Stimulated activated CD8-positive, alpha-beta memory T cell treated with anti-CD3 and anti-CD28 coated beads, Interleukin-2, amount 100 ng/mL, for 1 hour (primary cell): ENCODE measurements at places on chromosomes 2 and 18.

GRCh38 chr2:207911856-207912255 lies 113.5 kb downstream of the PLEKHM3 start:
- DNase-seq = no peak

GRCh38 chr2:26009567-26009963 lies 24.3 kb upstream of the RAB10 start:
- DNase-seq = no peak

GRCh38 chr18:35114305-35114704 lies 73.1 kb downstream of the MAPRE2 start:
- no peak for DNase-seq

GRCh38 chr2:15389895-15390294 lies 171.2 kb downstream of the NBAS start:
- DNase-seq = no peak

GRCh38 chr2:63372549-63372948 lies 215.7 kb downstream of the WDPCP start:
- DNase-seq = no peak

GRCh38 chr2:36729067-36729466 lies 32.6 kb downstream of the VIT start:
- no peak for DNase-seq

GRCh38 chr2:56483081-56483480 lies 299.3 kb downstream of the CCDC85A start:
- DNase-seq = no peak

- no peak for DNase-seq
Measured at GRCh38 chr2:201973305-201973928, 60.2 kb upstream of the FZD7 start.

GRCh38 chr2:210190345-210190744 lies 19.1 kb upstream of the KANSL1L start:
- DNase-seq = no peak

DNA sequence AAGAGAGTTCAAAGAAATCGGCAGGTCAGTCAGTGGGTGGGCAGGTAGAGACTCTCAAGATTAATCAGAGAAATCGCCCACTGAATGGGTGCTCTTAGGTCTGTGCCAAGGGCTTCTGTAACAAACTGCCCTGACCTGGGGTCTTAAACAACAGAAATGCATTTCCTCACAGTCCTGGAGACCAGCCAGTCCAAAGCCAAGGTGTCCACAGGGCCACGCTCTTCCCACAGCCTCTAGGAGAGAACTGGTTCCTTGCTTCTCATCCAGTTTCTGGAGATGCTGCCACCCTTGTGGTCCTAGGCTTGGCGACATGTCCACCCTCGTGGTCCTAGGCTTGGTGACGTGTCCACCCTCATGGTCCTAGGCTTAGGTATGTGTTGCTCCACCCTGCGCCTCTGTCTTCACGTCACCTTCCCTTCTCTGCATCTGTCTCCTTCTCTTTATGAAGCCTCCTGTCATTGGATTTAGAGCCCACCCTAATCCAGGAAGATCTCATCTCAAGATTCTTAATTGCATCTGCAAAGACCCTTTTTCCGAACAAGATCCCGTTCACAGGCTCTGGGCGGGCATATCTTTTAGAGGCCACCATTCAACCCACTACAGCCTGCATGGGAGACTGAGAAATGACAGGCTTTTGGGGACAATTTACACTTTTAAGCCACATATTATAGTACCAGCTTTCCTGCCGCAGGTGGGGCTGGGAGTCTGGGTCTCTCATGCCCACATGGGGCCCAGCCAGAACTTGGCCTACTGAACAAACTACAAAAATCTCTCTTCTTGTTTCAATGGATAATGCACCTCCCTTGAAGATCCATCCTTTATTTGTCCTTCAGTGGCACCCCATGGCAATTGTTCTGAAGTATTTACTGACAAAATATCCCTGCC lies 161.3 kb downstream of the ASB1 start:
- no peak for DNase-seq

DNA sequence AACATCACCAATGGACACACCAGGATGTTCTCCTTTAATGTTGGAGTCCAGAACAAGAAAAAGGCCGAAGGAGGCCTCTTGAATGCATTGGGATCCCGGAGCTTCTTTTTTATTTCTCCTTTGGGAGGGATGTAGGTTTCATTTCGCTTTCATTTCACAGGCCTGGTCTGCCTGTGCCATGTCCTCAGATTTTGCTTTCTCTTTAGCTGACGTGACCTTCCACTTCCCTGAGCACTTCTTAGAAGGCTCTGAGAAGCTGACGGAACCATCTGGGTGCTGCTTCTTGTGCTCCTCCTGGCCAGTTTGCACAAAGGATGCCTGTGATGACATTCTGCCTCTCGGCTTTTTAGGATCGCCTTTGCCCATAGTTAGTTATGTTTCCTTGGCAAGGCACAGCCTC lies 15.1 kb upstream of the MBOAT2 start:
- no peak for DNase-seq

DNA sequence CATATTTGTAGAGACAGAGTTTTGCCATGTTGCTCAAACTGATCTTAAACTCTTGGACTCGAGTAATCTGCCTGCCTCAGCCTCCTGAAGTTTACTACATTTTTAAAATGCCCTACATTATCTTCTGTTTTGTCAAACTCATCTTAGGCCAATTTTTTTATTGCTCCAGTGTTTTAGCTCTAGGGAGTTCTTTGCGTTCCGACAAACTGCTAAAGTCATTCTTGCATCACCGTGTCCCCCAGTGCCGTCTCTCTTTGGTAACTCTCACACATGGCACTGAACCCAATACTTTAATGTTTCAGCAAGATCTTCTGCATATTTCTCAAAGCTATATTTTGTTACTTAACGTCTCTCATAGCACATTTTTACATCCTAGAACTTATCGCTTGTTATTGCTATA lies 440.9 kb upstream of the NRXN1 start:
- no peak for DNase-seq

- DNase-seq = no peak
Measured at GRCh38 chr18:51077217-51077616, 47.2 kb downstream of the SMAD4 start.

- DNase-seq = no peak
Measured at GRCh38 chr18:4024702-4025101, 430.4 kb downstream of the DLGAP1 start.

DNA sequence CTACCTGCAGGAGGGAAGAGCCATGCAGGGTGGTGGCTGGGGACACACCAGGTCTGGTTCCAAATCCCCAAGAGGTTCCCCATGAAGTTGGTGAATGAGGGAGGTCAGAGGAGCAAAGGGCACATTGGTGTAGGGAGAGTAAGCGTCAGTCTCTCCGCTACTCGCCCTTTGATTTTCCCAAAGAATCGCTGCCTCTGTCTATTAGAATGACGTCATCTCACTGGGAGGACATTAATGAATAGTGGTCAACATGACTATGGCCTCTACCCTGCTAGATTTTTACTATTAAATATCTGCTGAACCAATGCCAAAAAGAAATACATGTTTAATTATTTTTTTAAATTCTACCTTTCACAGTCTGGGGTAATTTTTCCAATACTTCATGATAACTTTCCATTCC lies 109.6 kb upstream of the SNTG2 start:
- no peak for DNase-seq

- no peak for DNase-seq
Measured at GRCh38 chr2:29113891-29114321, 1.3 kb upstream of the CLIP4 start.

DNA sequence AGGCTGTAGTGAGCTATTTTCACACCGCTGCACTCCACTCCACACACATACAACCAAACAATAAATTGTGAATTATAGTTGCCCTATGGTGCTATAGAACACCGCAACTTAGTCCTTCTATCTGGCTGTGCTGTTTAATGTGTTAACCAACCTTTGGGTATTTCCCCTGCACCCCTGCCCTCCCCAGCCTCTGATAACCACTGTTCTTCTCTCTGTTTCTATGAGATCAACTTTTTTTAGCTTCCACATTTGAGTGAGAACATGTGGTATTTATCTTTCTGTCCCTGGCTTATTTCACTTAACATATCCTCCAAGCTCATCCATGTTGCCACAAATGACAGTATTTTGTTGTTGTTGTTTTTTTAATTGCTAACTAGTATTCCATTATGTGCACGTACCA lies 32.5 kb downstream of the TET3 start:
- DNase-seq = no peak

DNA sequence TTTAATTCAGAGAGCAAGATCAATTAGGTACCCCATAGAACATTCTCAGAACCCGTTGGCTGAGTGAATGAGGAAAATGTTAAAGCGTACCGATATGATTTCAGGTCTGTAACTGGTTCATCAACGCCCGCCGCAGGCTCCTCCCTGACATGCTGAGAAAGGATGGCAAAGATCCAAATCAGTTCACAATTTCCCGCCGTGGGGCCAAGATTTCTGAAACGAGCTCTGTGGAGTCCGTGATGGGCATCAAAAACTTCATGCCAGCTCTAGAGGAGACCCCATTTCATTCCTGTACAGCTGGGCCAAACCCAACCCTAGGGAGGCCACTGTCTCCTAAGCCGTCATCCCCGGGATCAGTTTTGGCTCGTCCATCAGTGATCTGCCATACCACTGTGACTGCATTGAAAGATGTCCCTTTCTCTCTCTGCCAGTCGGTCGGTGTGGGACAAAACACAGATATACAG lies 7.3 kb downstream of the TGIF1 start:
- DNase-seq = no peak

DNA sequence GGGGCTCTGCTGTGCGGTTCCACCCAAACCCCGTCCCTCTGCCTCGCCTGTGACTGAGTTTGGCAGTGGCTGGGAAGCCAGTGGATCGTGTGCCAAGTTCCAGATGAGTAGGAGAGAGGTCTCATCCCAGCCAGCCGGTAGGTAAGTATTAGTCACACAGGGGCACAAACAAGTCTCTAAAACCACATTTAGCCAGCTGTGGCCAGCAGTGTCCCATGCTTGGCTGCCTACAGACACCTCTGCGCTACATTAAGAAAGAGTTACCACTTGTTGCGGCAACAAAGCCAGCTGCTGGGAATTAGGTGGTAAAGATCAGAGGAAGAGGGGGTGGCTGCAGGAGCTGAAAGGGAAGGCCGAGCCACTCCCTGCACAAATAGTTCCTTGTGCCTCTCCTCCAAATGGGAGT lies 81.2 kb downstream of the GATA6 start:
- DNase-seq = no peak

- no peak for DNase-seq
Measured at GRCh38 chr2:159106109-159106508, 137.7 kb downstream of the TANC1 start.

DNA sequence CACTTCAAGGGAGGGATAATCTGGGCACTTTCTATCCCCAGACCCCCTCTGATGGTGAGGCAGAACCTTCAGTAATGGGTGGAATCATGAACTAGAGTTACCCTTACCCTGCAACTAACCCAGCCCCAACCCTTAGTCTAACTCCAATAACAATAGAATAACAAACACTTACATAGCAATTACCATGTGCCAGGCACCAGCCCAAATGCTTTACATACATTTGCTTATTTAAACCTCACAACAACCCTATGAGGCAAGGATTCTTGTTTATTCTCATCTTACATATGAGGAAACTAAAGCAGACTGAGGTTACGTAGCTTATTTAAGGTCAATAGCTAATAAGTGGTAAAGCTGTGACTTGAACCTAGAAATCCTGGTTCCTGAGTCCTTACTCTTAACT lies 132.8 kb downstream of the CYP26B1 start:
- no peak for DNase-seq

DNA sequence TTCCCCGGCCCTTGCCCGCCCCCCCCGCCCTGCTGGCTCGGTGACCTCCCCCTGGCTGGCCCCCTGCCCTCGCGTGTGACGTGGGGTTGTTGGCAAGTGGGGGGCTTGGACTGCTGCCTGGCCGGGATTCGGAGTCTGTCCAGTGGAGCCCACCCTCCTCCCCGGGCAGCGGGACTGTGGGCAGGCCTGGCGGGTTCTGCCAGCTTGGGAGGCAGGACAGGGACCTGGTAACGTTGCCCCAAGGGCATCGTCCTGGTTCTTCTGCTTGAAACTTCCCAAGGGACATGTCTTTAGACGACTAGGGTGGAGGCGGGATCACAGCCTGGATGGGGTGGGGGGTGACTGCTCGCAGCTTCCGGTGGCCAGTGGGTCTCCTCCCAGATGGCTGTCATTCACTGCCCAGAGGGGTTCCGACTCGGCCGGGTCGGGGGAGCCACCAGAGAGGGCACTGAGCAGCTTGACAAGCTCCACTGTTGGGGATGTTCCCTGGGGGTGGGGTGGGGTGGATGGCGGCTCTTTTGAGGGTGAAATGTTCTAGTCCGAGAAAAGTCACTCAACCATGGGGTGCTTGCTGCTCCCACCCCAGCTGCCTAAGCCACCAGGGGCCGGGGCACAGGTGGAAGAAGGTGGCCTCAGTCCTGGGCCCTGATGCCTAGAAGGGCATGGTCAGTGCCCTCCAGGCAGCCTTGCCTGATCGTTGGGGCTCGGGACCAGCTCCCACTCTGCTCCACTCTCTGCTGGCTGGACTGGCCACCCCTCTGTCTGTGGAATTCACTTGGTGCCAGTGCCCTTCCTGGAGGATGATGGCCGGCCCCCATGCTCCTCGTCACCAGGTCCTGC lies 4.3 kb upstream of the HS6ST1 start:
- DNase-seq = no peak

GRCh38 chr2:53945538-53945937 lies 25.3 kb downstream of the PSME4 start:
- DNase-seq = no peak

DNA sequence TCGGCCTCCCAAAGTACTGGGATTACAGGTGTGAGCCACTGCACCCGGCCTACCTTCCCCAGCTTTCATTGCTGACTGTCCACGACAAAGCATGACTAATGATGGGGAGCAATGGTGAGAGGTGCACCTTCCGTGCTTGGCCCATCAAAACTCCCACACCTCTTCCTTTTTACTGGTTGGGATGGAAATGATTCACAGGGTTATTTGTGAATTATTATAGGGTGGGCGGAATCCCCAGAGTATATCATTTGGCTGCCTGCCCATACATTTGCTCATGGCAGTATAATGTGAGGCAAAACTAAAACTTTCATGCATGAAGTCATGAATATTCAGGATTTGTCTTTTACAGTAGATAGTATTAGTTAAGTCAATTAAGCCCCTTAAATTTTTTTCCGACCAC lies 334.2 kb upstream of the NETO1 start:
- no peak for DNase-seq

- DNase-seq = no peak
Measured at GRCh38 chr2:79248776-79249175, 89.2 kb upstream of the REG3A start.

GRCh38 chr18:38321262-38321661 lies 755.7 kb upstream of the CELF4 start:
- no peak for DNase-seq

- no peak for DNase-seq
Measured at GRCh38 chr2:216491793-216492596, 6.6 kb upstream of the RPL37A start.

GRCh38 chr18:58354791-58355190 lies 274.1 kb downstream of the ALPK2 start:
- no peak for DNase-seq

DNA sequence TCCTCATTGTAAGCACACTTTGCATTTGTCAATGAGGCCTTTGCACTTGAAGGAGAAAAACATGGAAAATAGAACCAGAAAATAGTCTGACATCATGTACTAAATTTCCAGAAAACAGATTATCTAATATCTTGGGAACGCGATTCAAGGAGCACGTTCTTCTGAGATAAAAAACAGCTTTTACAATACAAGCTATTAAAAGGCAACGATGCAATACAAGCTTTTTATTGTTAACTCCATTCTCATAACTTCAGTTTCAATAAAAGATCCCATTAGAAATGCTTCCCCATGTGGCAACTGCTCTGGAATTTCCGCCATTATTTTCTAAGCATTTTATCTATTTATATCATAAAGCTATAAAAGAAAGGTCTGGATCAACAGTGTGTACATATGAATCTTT lies 40.3 kb downstream of the NRXN1 start:
- no peak for DNase-seq

- no peak for DNase-seq
Measured at GRCh38 chr2:30436859-30437435, 10.1 kb upstream of the LCLAT1 start.
